ENCODE measurements at places on chromosomes 5 and 9.

DNA sequence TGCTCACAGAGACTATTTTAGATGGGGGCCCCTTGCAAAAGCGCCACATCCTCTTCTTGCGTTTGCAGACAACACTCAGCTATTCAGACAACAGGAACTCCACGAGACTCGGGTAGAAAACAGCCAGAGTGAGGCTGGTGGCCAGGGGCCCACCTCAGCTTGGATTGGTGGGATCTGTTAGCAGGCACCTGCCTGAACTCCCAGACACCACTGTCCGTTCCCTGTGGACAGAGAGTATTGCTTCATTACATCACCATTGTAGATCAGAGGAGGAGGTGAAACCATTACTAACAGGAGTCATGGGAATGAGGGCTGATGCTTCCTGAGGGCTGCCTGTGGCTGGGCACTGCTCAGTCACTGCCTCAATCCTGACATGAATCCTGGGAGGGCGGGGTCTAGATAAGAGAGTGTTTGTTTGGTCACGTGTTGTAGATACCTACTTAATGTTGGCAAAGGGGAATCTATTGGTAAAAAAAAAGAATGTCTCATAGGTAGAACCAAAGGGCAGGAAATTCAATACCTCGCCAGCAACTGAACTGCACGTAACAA, 4.4 kb upstream of the RAPGEF1 start:
- DNase-seq: no peak

GRCh38 chr9:489198-490197, 274.8 kb downstream of the DOCK8 start:
- no peak for DNase-seq

- DNase-seq: no peak
Measured at GRCh38 chr9:20014168-20014567, 225.3 kb upstream of the SLC24A2 start.

DNA sequence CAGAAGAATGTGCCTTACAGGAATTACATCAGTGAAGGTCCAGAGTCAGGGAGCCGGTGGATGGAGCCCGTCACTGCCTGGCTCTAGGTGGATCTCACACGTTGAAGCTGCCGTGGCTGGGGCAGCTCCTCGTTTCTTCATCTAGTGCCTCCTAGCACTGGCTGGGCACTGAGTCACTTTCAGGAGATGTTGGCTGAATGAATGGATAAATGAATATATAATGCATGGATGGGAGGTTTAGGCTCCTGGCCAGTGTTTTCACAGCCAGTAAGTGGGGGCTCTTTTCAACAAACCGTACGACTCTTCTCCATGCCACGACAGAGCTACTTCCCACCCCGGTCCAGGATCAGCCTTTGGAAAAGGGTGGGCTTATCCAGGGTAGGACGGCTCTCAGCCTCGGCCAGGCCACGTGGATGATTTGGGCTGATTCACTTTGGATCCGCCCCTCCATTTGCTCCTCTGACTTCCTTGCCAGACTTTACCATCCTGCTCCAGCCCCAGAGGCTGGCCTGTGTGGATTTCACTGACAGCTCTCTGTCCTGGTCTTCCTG, 1.3 kb upstream of the SH3PXD2B start:
- no peak for DNase-seq

DNA sequence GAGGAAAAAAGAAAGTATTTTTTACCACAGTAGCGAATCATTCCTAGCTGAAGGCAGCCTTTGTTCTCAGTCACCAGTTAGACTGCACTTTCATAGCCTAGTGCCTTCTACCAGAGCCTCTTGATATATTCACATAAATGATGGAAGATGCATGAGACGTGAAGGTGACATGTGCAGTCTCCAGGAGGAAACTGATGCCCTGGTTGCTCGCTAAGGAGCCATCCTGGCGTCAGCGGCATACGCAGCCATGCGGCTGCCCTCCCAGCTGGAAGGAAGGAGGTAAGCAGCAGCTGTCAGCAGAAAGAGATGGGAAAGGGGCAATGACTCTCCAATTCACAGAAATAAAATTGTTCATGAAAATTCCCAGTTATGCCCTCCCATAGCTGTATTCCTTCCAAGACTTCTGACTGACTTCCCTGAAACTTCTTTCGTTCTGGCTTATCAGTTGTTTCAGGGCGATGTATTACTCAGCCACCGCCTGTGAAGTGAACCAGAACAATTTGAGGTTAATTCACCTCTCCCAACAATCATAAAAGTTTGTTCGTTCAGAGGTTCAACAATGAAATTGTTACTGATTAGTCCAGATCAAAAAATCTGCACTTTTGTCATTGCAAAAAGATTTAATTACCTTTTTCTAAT, 331.2 kb downstream of the NR2F1-AS1 start:
- DNase-seq: no peak
